ENCODE measurements at places on chromosomes 11 and 22.

DNA sequence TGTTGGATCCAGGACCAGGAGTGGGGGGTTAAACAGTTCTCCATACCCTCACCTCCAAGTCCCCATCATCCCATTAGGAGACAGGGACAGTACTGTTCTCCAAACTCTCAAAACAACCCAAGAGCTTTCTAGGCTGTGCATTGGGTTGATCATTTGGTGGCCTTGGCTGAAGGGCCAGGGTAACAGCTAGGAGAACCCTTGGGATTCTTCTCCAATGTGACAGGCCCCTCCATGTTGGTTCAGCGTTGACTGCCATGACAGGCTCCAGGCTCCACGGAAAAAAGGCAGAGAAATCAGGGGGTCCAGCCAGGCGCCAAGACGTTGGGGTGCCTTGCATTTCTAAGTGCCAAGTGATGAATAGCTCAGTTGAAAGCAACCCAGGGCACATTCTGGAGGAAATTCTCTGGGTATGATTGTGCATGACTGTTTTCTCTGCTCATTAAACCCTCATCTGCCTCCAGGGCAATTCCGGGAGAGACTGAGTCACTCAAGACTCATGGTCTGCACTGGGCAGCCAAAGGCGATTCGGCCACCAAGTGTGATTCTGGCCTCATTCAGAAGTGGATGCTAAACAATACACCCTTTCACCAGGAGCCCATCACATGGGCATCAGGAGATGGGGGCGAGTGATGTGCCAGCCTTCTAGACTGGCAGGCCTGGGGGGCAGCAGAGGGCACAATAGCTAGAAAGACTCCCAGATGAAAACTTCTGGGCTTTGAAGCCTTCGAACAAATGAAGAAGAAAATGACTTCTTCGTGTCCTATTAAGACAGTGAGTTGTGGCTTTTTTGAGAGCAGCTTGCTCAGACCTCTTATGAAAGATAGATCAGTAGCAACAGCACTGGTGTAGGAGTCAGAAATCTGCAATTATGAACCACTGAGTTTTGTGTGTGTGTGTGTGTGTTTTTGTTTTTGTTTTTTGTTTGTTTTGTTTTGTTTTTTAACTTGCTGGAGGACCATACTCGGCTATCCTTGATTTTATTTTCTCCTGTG is 27.7 kb downstream of the CD44 start:
- peak; percentile 40 for DNase-seq

DNA sequence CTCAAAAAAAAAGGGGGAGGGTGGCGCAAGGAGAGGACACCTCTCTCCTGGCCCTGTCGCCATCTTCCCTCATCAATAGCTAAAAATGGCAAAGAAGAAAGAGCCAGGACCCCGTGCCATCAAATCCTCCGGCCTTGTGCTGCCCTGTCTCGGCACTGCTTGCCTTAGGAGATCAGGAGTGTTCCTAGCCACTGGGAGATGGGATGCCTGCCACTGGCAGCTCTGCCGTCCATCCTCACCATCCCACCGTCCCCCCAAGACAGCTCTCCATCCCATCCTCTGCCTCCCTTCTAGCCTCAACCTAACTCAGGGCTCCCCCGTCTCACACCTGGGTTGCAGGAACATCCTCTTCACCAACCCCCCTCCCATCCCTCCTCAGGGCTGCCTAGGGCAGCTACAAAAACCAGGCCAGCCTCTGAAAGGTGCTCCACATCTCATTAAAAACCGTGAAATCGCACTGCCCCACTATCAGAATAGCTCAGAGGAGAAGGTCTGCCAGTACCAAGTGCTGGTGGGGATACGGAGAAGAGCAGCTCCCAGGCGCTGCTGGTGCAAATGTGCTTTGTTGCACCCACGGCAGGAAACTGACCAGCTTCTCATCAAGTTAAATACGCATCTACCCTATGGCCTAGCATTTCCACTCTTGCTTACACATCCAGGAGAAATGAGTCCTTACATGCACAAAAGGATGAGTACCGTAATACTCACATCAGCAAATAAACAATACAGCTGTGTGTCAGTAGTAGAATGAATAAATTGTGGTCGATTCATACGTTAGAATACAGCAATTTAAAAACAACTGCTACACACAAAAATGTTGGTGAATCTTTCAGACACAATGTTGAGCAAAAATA is 31.7 kb upstream of the GCAT start:
- DNase-seq = no peak

DNA sequence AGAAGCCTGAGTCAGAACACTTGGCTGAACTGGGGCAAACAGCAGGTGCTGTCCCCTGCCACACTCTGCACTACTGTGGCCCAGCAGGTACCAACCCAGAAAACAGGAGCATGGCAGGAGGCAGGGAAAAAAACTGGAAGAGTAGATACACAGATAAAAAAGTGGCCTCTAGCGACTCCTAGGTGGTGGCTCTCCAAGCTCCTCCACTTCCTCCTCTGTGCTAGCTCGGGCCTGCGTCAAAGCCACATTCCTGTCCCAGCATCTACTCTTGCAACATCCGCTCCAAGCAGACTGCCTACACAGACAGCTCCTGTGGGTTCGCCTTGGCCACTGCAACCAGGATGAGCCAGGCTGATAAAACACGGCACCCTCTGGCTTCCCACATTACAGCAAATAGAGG is 6.9 kb downstream of the OR8B12 start:
- DNase-seq = no peak

DNA sequence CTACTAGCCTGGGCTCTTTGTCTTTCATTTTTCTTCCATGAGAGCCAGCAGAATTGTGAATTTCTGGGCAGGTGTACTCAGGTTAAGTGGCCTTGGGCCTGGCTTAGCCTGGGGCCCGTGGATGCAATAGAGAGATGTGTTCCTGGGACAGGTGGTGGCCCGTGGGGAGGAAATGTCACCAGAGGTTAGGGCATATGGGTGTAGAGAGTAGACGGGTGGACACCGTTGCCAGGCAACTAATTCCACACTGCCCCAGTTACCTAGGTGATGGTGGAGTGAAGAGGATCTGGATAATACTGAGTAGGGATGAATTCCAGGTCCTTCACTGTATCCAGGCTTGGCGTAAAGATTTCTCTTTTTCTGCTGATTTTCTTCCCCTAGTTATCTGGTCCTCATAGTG is 175.0 kb downstream of the INSC start:
- no peak for DNase-seq

DNA sequence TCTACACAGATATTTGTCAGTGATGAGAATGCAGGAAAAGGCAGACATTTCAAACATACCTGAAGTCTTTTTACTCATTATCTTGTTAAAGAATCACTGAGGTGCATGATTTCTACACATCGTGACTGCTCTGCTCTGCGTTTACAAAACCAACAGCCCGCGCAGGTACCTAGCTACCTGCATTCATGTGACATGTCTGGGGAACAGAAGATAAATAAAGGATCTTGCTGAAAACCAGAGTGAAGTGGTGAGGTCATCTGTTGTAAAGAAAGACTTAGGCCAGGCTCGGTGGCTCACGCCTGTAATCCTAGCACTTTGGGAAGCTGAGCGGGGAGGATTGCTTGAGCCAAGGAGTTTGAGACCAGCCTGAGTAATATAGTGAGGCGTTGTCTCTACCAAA is 15.7 kb downstream of the ASPHD2 start:
- no peak for DNase-seq

DNA sequence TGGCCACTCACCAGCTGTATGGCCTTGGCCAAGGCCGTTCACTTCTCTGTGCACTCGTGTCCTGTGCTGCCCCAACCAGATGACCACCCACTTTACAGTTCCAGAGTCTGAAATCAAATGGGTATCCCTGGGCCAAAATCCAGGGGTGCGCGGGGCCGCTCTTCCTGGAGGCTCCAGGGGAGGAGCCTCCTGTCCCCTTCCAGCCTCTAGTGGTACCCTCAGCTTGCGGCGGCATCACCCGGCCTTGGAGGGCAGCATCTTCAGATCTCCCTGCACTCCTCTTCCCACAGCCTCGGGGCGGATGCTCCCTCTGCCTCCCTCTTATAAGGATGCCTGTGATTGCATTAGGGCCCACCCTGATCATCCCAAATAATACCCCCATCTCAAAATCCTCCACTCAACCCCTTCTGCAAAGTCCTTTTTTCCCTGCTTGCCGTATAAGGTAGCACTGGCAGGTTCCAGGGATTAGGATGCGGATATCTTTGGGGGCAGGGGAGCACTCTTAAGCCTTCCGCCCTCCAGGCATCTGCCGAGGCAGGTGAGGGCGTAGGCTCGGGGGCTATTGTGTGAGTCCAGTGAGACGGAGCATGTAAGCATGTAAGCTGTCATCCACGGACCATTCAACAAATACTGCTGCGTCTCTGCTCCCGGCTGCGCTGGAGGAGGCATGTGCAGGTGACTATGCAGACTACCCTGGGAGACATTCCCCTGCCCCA is 24.4 kb upstream of the SHISAL1 start:
- no peak for DNase-seq

DNA sequence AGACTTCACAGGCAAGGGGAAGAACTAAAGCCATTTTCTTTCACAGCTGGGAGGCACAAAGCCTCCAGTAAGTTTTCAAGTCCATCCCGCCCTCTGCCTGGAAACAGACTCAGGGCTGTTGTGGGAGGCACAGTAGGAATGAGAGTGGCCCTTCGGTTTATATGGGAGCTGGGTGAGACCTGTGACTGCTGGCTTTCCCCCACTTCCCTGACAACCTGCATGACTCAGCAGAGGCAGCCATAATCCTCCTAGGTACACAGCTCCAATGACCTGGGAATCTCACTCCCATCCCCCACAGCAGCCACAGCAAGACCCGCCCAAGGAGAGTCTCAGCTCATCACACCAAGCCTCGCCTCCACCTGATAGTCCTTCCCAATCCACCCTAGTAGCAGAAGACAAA is 12.1 kb upstream of the TMEM45B start:
- no peak for DNase-seq

- peak; percentile 67 for DNase-seq
These were observed 2.6 kb downstream of the CYTH4 start for GRCh38 chr22:37284805-37285355.

GRCh38 chr11:94504689-94505293 is 7.5 kb upstream of the C11orf97 start:
- no peak for DNase-seq

GRCh38 chr11:3934658-3935057 is 79.2 kb downstream of the STIM1 start:
- DNase-seq = no peak

GRCh38 chr11:47355283-47356128 is 3.0 kb upstream of the MYBPC3 start:
- DNase-seq = no peak

DNA sequence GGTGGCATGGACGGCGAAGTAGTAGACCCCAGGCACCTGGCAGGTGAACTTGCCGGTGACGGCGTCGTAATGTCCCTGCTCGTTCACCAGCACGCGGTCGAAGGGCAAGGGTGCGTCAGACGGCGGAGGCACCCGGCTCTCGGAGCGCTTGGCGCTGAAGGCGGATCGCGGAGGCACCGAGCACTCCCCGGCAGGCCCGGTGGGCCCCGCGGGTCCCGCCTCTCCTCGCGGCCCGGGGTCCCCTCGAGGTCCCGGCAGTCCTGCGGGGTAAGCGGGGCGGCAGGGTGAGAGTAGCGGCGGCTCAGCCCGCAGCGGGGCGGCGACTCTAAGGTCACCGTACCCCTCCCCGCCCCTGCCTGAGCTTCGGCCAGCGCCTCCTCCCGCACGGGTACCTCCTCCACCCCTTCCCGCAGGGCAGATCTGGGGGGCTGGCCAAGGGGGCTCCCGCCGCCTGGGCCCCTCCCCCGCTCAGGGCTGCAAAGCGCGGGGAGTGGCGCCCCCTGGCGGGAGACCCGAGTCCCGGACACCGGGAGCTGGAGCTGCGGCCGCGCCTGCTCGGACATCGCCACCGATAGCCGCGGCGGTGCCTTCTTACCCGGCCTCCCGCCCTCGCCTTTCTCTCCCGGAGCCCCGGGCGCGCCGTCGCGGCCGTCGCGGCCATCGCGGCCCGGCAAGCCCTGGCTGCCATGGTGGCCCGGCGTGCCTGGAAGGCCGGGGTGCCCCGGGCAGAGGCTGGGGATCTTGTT is 921 bp downstream of the C1QTNF5 start:
- no peak for DNase-seq

DNA sequence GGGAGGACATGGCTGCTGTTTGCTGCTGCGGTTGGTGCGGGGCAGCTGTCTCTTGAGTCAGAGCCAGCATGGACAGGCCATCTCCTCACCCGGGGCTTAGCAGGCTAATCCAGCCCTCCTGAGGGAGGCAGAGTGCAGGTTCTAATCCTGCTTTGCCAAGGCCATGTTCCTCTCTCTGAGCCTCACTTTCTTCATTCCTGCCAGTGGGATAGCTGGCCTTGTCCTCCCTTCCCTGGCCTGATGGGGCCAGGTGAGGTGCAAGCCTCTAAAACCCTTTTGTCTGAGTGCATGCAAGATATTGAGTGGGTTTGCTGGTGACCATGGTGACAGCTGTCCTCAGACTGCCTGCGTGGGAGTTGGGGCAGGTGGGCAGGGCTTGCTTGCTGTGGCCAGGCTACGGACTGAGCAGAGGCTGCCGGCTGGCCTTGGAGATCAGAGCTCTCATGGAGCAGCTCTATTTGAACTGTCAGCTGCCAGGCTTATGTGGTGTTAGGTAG is 3.6 kb downstream of the USP35 start:
- DNase-seq = no peak

DNA sequence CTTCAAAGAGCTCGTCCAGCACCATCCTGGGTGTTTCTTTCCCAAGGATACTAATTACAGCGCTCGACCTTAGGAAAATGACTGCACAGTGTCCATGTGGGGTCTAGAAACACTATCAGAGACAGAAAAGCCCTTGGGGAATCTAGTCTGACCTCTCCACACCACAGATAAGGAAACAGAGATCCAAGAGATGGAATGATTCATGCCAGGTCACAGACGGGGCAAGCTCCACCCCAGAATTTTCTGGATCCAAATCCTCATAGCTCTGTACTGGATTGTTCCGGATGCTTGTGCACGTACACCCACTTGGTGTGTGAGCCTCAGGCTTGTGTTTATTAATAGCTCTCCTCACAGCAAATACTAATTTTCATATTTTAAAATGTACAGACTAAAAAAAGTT is 11.3 kb downstream of the ABTB2 start:
- DNase-seq = no peak

DNA sequence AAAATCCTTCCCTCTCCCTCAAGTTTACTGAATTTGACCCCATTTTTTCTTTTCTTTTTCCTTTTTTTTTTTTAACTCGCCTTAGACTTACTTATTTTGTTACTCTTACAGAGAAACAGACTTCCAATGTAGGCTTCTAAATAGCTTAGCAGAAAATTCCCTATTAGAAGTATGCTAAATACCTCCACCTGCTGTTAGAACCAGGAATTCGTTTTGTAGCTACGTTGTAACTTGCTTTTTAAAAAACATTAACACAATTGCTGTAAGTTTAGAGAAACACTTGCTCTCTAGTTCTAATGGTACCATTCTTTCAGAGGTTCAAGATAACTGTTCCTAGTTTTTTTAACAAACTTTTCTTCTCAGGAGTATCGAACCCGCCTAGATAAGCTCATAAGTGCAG is 324.2 kb downstream of the DCDC1 start:
- no peak for DNase-seq

All from central memory CD8-positive, alpha-beta T cell (primary cell).